ENCODE measurements at places on chromosomes 2 and 18.

DNA sequence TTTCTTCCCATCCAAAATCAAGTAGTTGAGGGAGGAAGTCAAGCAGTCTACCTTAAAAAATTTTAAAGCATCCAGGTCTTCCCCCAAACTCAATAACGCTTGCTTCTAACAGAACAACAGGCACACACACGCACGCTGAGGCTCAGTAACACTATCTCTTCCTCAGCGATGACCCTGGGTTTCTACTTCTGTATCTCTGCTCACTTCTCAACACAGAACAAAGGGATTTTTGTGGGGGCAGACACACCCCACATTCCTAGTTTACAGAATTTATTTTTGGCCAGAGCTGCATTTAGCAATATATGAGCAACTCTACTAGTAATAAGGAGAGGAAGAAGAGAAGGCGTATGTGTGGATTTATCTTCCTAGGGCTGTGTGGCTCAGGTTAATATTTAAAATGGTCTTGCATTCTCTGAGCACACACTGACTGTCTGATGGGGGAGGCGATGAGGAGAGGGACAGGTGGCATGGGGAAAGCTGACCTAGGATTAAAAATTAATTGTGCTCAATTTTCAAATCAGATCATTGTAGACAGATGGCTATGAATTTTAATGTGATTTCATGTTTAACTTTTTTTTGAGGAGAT is 71.3 kb upstream of the PPM1B start:
- DNase-seq = no peak

DNA sequence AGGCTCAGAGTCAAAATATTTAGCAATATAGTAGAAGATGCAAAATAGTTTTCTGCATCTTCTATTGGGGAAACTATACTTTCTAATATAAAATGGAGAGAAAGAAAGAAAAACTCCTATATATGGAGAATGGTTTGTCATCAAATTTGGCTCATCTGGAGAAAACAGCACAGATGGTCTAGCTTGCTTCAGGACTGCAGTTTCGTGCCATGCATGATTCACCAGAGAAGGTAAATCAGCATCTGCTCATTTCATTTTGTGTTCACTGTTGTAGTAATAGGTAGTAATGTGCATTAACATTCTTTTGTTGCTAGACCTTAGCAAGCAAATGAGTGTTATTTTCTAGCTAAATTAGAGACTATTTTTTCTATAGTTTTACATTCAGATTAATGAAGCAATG is 179.0 kb downstream of the ASXL3 start:
- DNase-seq = no peak

GRCh38 chr2:172072303-172072702 is 13.0 kb upstream of the DLX1 start:
- DNase-seq = no peak

DNA sequence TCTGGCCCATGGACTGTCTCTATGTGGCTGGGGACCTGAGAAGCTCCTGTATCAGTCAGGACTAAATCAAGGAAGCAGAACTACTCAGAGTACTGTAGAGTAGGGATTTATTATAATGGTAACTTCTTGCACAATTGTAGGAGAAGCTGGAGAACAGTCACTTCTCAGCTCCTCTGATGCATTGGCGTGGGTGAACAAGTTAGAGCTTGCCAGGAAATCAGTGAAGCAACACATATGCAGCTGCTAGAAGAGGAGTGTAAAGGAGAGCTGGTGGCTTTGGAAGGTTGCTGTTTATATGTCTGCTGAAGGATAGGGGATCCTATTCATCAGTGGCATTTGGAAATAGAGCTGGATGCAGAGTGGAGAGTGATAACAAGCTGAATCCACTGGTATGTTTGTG is 215.5 kb upstream of the CWC22 start:
- DNase-seq = no peak

DNA sequence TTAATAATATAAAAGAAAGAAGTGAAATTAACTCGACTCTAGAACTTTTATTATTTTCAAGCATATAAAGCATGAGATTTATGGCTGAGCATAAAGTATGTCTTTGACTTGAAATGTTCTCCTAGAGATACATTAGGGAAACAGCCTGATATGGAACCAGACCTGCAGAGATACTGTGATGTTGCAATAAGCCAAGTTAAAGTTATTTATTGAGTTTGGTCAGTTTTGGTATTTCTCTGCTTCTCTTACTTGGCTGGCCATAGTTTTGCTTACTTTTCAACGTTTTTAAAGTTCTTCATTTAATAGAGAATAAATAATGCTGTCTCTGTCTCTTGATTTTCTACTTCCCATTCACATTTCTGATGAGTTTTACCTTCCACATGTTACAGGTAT is 76.0 kb downstream of the GFPT1 start:
- DNase-seq = no peak

GRCh38 chr2:11578986-11579774 is 45.3 kb downstream of the GREB1 start:
- no peak for DNase-seq

GRCh38 chr2:68463287-68463877 is 3.7 kb downstream of the FBXO48 start:
- DNase-seq = no peak

GRCh38 chr18:28044036-28044435 is 132.9 kb downstream of the CDH2 start:
- no peak for DNase-seq

DNA sequence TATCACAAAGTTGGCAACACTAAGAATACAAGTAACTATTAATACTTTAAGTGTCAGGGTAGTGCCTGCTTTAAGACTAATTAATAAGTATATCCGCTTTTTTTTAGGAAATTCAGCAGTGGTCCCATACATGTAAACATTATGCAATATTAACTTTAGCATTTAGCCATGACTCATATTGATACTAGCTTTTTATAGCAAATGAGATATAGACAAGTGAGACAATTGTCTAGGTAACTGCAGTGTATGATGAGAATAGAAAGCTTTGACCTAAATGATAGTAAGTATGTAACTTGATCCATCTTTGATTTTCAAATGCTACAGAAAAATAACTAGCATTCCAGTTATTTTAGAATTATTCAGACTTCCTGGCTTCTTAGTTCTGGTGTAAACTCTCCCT is 27.4 kb upstream of the VRK2 start:
- no peak for DNase-seq

Measured in esophagus muscularis mucosa (tissue), 4 donors.